ENCODE measurements at places on chromosomes 7 and 10. TPM values are rescaled to one million over a fixed set of nuclear protein-coding genes. Genes with fewer than 3 reads are reported as not detected.

DNA sequence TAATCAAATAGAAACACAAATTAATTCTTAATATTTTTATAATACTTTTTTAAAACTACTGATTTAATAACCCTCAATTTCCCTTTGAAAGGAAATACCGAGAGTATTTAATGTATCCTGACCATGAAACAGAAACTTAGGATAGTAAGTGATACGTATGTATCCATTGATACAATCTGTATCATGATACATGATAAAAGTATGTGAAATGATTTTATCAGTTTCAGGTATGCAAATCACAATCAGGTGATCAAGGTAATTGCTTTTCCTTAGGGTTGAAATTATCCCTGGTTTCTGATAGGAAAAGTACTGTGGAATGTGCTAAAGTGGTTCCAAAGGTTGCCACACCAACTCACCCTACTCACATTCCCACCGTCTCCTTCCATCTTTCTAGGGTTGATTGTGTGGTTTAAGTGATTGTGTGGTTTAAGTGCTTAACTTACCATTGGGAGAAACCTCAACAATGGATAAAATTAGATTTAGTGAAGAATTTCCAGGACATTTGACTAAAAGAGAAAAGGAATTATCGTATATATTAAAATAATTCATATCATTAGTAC lies 138.3 kb downstream of the LRRN3 start:
- DNase-seq = no peak

DNA sequence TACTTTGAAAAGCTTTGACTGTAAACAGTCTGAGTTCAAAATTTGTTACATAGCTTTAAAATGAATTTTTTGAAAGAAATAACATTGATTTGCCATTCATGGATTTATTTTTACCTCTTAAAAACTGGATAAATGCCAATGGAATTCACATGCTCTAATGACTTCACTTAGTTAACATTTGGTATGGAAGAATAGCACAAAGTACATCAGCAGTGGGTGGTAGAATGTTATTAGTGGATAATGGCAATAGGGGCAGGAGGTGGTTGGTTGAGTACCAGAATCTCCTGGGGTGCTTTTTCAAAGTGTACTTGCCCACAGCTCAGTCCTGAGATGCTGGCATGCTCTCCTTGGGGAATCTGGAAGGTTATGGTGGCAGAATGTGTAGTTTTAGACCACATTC lies 4.7 kb downstream of the PPP1R9A start:
- DNase-seq = no peak

GRCh38 chr7:33040803-33041516 lies 21.6 kb downstream of the NT5C3A start:
- DNase-seq = no peak

The GDF2 gene
- not detected for total RNA-seq

GRCh38 chr7:115707258-115708012 lies 323.1 kb downstream of the TFEC start:
- no peak for DNase-seq

The HYCC1 gene
- 49.5 TPM for total RNA-seq

DNA sequence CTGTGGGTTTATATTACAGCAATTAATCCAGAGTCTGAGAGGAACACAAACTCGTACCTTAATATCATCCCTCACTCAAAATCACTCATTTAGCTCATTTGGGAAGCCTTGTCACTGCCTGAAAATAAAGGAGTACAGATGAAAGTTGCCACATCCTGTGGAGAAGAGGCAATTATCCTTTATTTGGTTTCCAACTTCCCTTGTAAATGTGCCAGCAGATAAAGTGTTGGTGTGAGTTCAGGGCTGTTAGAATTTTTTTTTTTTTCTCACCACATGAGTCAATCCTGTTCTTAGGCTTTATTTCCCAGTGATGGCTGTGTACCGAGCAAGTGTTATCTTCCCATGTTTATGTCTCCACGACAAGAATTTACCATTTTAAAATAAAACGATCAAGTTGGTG lies 99.0 kb upstream of the SMIM30 start:
- DNase-seq = no peak

The SUFU gene
- total RNA-seq = 13.4 TPM

GRCh38 chr10:107618504-107618994 lies 454.0 kb upstream of the SORCS1 start:
- DNase-seq = no peak

DNA sequence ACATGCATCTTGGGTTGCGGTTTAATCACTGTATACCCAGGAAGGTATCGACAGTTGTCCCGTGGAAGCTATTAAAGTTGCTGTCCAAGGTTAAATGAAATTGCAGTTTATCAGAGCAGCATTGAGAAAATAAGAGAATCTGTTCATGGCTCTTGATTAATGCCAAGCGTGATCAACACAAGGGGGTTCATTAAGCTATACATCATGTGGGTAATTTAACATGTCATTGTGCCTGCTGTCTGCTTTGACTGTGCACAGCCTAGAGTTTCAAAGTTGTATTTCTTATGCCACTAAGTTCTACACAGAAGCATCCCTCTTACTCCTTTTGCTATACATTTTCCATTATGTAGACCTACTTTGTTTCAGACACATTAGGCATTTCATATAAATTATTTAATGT lies 74.8 kb upstream of the SP8 start:
- DNase-seq = no peak

- DNase-seq = no peak
Measured at GRCh38 chr10:6128087-6128486, 39.3 kb downstream of the RBM17 start.

DNA sequence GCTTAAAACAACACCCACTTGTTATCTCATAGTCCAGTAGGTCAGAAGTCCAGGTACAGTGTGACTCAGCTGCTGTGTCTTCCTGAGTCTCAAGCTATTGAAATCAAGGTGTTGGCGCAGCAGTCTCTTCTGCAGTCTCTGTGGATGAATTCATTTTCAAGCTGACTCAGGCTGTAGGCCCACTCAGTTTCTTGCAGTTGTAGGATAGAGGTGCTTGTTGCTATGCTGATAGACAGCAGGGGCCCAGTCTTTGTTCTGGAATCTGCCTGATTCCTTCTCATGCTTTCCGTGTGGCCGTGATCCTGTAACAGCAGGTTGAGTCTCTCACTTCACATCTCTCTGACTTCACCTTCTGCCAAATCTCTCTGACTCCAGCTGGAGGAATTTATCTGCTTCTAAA lies 400.4 kb upstream of the POM121L12 start:
- DNase-seq = no peak

- peak; percentile 63 for DNase-seq
Measured at GRCh38 chr10:46255801-46256747, 30.7 kb upstream of the ANTXRL start.

- DNase-seq = no peak
Measured at GRCh38 chr7:33535989-33536388, 369.4 kb upstream of the BMPER start.

The C10orf105 gene
- total RNA-seq = 0.17 TPM

The MKX gene
- total RNA-seq = not detected

DNA sequence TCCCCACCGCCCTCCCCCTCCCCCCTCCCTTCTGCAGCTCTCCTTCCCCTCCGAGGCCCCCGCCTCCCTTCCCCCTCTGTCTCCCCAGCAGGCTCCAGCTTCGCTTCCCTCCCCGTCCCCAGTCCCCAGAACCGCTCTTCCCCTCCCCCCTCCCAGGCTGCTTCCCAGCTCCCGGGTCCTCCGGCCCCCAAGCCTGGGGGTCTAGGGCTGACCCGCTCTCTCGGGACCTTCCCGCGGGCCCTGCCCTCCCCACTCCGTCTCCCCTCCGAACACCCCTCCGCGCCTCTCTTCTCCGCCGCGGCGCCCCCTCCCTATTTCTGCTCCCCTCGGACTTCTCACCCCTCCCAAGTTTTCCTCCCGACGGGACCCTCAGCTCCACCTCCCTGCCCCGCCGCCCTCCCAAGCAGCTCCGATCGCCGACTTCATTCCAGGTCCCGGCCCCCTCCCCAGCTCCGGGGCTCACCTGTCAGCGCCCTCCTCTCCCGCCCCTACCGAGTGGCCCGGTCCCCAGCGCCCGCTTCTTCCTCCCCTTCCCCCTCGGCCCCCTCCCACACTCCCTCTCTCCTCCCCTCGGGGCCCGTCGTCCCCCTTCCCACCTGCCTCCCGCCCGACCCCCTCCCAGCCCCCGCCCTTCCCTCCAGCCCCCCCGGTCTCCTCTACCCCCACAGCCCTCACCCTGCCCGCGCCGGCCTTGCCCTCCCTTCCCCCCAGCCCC lies 990 bp downstream of the ZNF467 start:
- peak; percentile 45 for DNase-seq

The PDE6C gene
- total RNA-seq = not detected

GRCh38 chr7:29156907-29157452 lies 10.6 kb upstream of the CPVL start:
- no peak for DNase-seq

DNA sequence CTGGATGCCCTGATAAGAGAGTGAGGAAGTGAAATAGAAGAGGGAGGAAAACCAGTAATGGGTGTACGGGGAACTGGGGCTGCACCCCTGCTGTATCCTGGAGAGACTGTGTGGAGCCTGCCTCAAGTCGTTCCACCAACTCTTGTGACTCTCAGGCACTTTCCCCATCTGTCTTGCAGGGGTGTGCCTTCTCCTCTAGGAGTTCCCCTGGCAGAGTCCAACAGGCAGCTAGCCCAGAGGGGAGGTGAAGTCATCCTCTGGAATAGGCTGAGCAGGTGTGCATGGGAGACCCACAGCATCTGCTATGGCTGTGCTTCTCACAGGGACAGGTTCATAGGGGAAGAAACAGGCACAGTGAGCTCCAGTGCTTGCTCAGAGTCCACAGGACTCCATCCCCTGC lies 46.8 kb downstream of the WIPF3 start:
- no peak for DNase-seq

DNA sequence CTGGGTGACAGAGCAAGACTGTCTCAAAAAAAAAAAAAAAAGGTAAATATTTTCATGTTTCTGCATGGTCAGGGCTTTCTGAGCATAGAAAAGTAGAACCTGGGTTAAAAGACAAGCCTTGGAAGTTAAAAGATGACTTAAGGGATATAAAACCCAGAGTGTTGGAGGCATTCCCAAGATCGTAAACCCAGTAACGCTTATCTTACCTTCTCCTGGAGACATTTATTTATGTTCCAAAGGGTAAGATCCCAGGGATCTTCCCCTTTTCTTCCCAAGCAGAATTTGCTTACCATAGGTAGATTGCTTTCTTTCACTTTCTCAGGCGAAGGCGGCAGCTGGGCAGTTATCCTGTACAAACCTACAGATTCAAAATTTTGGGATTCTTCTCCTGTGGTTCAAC lies 22.2 kb downstream of the SUGCT start:
- no peak for DNase-seq

The SFRP5 gene
- 0.23 TPM for total RNA-seq

GRCh38 chr7:48042216-48042615 lies 6.9 kb downstream of the C7orf57 start:
- DNase-seq = no peak

The CLRN3 gene
- total RNA-seq = not detected

- no peak for DNase-seq
Measured at GRCh38 chr7:81484261-81484660, 285.6 kb downstream of the HGF start.

The MSMB gene
- not detected for total RNA-seq

The SLC18A3 gene
- total RNA-seq = not detected

The PLXNA4 gene
- total RNA-seq = 20.5 TPM

DNA sequence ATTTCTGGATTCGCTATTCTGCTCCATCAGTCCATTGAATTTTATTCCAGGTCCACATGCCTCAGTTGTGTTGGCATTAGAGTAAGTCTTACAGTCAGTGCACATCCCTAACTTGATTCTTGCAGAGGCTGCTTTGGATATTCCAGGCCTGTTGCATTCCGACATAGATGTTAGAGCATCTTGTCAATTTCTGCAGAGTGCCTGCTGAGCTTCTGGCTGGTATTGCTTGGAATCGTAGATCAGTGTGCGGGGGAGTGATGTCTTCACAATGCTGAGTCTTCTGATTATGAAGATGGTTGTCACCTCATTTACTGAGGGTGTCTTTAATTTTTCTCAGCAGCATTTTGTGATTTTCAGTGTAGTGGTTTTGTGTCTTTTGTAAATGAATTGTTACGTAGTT lies 45.2 kb downstream of the INPP5A start:
- DNase-seq = no peak

DNA sequence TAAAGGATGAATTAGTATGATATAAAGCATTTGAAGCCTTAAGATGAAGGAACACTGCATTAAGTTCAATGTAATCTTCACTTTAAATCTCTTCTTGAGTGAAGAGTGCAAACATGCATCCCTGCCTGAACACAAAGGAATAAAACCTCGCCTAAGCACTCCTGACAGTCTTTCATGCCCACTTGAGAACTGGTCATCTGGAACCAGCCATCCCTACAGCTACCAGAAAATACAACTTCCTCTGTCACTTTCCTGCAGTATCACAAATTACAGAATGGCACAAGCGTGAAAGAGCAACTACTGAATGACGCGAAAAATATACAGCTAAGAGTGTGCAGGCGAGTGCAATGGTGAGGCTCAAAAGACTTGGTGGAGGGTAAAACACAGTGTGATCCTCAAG lies 1079.9 kb downstream of the CNTNAP2 start:
- no peak for DNase-seq

DNA sequence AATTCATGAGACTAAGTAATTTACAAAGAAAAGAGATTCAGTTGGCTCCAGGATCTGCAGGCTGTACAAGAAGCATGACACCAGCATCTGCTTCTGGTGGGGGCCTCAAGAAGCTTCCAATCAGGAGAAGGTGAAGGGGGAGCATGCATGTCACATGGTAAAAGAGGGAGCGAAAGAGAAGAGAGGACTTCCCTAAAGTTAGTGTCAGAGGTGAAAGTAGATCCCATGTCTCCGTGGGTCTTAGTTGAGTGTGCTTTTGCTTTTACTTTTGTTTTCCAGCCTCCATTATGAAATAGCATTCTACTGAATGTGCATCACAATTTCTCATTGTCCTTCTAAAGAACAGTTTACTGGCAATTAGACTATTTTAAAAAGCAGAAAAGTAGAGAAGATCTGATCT lies 213.6 kb upstream of the FZD1 start:
- DNase-seq = no peak

GRCh38 chr7:121449735-121450240 lies 53.7 kb upstream of the FAM3C start:
- no peak for DNase-seq

GRCh38 chr7:108634535-108634934 lies 64.9 kb downstream of the DNAJB9 start:
- DNase-seq = no peak

GRCh38 chr10:96532523-96532922 lies 18.8 kb upstream of the TLL2 start:
- DNase-seq = no peak

The PLCE1 gene
- total RNA-seq = not detected

GRCh38 chr10:113273181-113274163 lies 279.4 kb upstream of the HABP2 start:
- no peak for DNase-seq

GRCh38 chr7:77727936-77728701 lies 31.9 kb downstream of the RSBN1L start:
- DNase-seq = no peak

The SPDYE9 gene
- not detected for total RNA-seq

Measured in activated naive CD8-positive, alpha-beta T cell treated with anti-CD3 and anti-CD28 coated beads, Interleukin-2, amount 10 ng/mL, durations not matched to agents 7 days and 5 days (primary cell).